A549 treated with Hydrocortisone at 1 μM for 4 hours (cell line): ENCODE measurements at places on chromosomes 13 and 19. TPM values are rescaled to one million over a fixed set of nuclear protein-coding genes. Genes with fewer than 3 reads are reported as not detected.

The TRPC4 gene
- 0.03 TPM in 1 of 5 replicates, not detected in the others for total RNA-seq

The ATXN8OS gene
- total RNA-seq: not detected in 5 replicates

The C5AR1 gene
- total RNA-seq: 1.5 to 2.8 TPM (median 2.1 TPM) in 5 replicates

The LSR gene
- 6.8 to 12.1 TPM (median 10.2 TPM) in 5 replicates for total RNA-seq

The REEP6 gene
- 3.9 to 6.6 TPM (median 4.9 TPM) in 5 replicates for total RNA-seq

The ETV2 gene
- 1.5 to 3.3 TPM (median 2.9 TPM) in 5 replicates for total RNA-seq

The FUT3 gene
- 0.05 to 0.06 TPM in 2 of 5 replicates, not detected in the others for total RNA-seq

The BEST2 gene
- total RNA-seq: 2.0 to 2.9 TPM (median 2.3 TPM) in 5 replicates

The C19orf38 gene
- 0.10 to 0.18 TPM (median 0.14 TPM) in 5 replicates for total RNA-seq

The GJB6 gene
- total RNA-seq: 0.06 TPM in 1 of 5 replicates, not detected in the others

The ZNF560 gene
- total RNA-seq: not detected in 5 replicates

The PLPPR3 gene
- total RNA-seq: 2.5 to 5.6 TPM (median 3.7 TPM) in 5 replicates

The C19orf67 gene
- not detected in 5 replicates for total RNA-seq

The LRRC63 gene
- 0.08 TPM in 1 of 5 replicates, not detected in the others for total RNA-seq
